ENCODE measurements at places on chromosomes 3 and 15.
A peak's percentile ranks its signal among the peaks of the same experiment; 100 is the strongest.

DNA sequence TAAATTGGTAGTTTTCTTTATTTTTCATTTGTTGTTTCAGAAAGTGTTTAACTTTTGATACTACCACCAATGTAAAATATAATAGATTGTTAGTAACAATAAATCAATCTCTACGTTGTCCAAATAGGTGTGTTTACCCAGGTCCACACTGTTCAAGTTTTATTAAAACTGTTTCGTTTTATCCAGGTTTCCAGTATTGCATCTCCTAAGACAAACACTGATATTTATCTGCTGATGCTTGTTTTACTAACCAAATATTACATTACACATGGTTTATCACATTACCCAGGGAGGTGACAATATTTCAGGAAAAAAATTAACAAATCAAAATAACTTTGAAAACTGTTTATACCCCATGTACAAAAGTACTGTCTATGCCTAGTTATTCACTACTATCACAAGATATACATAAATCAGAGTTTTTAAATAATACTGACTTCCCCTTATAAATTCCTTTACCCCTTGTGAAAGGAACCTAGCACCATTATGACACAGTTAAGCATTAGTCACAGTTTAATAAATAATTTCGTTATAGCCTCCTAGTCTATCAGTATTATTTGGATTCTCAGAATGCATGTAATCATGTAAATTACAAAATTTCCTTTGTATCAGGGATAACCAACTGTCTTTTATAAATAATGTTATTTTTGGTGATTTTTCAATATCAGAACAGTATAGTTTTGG is 205.3 kb downstream of the ZBTB20 start:
- no peak for DNase-seq

- no peak for DNase-seq
Observed at GRCh38 chr15:89498574-89498906, 2.2 kb upstream of the RHCG start.

- DNase-seq = no peak
Observed at GRCh38 chr3:184593928-184594303, 32.3 kb downstream of the EPHB3 start.

- DNase-seq = peak; percentile 62
Observed at GRCh38 chr3:131925571-131925970, 109.2 kb downstream of the CPNE4 start.

- DNase-seq = peak; percentile 31
Observed at GRCh38 chr3:13378155-13378554, 42.0 kb downstream of the NUP210 start.

DNA sequence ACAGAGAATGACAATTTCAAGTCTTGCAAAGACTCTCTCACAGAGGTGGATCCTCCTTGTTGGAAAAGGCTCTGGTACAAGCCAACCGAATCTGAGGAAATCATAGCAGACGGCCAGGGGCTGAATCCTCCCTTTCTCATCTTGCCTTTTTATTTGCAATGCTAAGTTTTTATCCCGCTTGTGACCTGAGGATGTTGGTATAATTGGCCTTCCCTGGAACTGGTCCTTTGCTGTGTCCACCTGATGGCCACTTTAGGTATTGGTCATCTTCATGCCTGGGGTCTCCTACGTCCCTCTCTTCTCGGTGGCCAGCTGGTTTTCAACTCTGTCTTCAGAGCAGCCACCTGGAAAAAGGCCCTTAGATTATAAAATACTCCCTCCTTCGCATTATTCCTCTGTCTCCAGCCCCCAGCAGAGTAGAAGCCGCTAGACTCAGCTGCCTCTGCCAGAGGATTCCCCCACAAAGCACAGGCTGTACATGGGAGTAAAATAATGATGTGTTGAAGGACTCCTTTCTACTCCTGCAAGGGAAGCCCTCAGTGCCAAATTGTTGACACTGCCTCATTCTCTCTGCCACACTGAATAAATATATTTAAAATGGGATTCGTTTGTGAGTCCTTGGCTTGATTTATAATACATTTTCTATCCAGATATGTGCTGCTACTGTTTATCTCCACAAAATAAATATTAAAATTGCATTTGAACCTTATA is 208.9 kb upstream of the CFAP20DC start:
- DNase-seq = no peak

DNA sequence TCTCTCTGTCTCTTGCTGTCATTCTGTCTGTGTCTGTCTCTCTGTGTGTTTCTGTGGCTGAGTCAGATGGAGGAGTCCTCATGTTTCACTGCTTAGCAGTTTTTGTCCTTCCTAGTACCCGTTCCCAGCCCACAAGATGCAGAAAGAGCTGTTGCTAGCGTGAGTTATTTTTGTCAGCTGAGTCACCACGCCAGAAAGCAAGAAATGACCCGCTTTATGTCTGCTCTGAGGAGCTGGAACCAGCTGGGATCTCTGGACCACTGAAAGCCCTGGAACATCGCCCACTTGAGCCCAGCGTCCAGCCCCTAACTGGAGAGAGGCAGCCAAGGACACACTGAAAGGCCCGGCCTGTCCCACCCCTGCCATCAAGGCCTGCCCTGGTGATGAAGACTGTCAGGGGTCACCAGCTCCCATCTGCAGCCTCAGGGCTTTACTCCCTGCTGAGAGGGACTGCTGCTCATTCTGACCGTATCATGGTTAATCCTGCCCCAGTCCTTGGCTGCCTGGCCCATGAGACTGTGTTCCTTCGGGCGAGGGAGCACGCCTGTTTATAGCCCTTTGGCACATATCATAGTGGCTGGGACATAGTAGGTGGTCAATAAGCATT is 101.7 kb upstream of the TPM1 start:
- DNase-seq = peak; percentile 97

DNA sequence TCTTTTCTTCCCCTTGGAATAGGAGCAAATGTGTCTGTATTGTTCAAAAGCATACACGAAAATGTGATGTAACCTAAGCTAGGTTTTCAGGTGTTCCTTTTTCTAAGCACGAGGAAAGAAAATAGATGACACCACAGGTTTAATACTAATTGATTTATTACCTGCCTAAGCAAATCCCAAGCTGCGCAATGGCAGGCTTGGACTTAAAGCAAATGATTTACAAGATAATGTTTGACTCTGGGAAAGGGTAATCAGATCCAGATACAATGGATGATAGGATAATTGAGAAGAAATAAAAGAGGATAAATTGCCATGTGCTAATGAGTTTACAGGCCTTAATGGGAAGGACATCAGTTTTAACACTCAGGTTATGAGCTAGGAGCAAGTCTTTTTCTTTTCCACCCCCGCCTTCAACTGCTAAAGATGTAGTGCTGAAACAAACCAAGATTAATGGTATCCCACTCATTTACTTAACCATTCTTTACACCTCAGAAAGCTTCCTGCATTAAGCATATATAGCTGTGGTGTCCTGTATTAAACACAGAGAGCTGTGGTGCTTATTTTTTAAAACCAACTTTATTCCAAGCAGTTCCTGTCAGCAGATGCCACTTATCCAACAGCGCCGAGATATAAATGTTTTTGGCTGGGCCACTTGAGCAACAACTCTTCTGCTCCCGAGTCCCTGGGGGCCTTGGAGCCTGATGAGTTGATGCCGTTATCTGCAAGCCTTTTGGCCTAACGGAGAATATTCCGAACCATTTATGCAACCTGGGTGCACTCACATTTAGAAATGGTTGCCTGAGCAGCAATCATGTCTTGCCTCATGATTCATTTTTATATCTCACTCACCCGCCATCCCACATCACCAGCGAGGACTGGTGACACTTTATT is 205.5 kb downstream of the MECOM start:
- DNase-seq = no peak

DNA sequence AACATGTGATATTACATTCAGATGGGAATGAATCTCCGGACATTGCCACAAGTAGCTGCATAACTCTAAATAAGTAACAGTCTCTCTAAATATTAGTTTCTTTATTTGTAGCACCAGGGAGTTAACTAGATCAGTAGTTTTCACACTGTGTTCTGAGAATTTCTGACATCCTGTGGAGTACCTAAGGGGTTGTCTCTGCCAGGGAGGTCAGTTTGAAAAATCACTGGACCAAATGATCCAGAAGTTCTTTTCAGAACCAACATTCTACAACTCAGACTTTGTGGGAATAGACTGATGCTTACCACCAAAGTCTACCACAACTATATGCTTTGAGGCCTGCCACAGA is 9.0 kb upstream of the ILDR1 start:
- no peak for DNase-seq

- no peak for DNase-seq
Observed at GRCh38 chr15:40358471-40359353, 693 bp downstream of the DISP2 start.

DNA sequence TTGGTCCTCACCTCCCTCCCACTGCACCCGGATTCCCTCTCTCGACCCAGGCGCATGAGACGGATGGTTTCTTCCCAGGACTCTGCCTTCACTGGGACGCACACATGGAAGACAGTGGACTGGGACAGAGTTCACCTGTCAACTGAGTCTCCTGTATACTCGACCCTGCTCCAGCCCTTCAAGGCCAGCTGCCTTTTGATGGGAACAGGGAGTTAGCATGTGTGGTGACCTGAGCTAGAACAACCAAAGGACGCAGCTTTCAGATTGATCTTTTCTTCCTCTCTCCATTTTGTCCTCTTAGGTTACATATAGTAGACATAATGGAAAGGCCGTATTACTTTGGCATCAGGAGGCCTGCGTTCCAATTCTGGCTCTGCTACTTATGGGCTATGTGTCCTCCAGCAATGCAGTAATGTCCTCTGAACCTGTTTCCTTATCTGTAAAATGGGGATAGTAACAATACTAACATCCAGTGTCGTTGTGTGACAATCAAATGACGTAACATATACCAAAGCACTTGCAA is 94.1 kb downstream of the PEX5L start:
- no peak for DNase-seq

DNA sequence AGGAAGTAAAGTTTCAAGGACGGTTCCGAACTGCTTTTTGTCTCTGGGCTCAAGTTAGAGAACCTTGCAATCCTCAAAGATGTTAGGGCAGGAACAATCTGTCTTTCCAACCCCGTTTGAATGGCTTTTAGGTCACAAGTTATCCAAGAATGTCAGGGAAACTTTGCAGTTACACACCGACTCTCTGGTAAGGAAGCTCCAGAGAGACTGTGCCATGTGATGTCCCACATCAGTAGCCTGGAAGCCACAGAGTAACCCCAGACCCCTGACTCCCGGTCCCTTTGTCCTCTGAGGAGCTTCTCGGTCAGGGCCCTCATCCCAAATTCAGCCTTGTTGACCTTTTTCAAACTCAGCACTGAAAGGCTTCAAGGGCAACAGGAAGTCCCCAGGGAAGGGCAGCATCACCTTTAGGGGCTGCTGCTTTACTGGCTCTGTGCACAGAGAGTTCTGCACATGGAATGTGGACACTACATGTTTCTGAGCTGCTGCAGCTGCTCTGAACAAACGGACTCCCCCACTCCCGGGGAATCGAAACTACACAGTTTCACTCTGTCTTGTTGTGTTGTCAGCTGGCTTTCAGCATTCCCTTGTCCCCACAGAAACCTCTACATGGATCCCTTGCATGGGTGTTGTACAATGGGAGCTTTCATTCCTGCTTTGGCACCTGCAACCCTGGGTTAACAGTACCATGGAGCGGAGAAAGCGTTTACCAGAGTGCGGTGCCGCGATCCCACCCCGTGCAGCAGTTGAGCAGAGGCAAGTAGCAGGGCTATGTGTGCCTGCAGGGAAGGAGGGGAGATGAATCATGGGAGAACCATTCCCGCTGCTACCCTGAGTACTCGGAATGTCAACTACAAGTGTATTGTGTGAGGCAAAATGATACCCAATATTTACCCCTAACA is 408.2 kb upstream of the THBS1 start:
- peak; percentile 77 for DNase-seq

GRCh38 chr3:185934767-185935464 is 2.9 kb downstream of the TRA2B start:
- peak; percentile 48 for DNase-seq

DNA sequence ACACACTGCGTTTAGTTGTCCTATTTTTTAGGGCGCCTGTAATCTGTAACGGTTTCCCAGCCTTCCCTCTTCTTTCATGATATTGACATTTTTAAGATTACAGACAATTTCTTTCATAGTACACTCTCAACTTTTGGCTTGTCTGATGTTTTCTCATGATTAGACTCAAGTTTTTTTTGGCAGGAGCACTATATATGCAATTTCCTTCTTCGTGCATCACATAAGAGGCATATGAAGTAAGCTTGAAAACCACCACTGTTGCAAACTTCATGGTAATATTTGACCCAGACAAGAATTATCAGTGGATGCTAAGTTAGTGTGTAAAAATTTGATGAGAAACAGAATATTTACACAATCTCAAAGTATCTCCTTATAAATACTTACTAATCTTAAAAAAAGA is 119.2 kb upstream of the CMC1 start:
- peak; percentile 8 for DNase-seq

GRCh38 chr15:99476413-99477222 is 89.2 kb upstream of the MEF2A start:
- DNase-seq = peak; percentile 98

- DNase-seq = no peak
Observed at GRCh38 chr3:138456961-138457862, 22.8 kb downstream of the ESYT3 start.

- DNase-seq = no peak
Observed at GRCh38 chr3:25294169-25294805, 133.8 kb upstream of the RARB start.

DNA sequence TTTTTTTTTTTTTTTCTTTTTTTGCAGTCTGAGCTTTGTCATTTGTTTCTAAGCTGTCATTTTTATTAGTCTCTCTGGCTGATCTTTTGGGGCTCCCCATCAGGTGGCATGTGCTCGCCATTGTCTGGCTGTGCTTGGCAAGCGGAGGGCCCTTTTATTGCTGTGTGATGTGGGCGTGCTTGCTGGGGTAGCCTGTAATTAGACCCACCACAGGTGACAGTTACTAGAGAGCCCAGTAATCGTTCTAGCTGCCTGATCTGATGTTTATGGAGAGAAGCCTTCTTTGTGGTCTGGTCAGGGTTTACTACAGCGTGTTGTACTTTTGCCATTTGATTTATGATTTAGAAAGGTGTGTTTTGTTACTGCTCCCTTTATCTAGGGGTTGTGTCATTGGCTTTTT is 179.9 kb downstream of the MCTP2 start:
- no peak for DNase-seq

DNA sequence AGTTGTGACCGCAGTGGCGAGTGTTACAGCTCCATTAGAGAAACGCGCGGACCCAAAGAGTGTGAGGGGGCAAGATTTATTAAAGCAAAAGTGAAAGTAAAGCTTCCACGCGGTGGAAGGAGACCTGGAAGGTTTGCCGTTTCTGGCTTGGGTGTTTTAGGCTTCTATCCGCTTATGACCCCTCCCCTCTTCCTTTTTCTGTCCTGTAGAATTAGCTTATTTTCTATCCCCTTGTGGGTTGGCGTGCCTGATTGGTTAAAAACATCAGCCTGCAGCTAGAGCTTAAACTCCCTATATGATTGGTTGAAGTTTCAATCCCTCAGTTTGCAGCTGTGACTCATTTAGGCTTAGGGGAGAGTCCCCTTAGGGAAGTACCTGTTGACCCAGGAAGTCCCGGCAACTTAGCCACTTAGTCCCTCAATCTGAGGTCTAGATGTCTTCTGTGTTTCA is 39.6 kb downstream of the C3orf38 start:
- no peak for DNase-seq

- no peak for DNase-seq
Observed at GRCh38 chr15:41567862-41568261, 8.8 kb downstream of the TYRO3 start.

Data from fibroblast of upper back skin (primary cell).